SK-N-SH (cell line): ENCODE measurements at places on chromosomes 5 and 9. TPM values are rescaled to one million over a fixed set of nuclear protein-coding genes. Genes with fewer than 3 reads are reported as not detected.

DNA sequence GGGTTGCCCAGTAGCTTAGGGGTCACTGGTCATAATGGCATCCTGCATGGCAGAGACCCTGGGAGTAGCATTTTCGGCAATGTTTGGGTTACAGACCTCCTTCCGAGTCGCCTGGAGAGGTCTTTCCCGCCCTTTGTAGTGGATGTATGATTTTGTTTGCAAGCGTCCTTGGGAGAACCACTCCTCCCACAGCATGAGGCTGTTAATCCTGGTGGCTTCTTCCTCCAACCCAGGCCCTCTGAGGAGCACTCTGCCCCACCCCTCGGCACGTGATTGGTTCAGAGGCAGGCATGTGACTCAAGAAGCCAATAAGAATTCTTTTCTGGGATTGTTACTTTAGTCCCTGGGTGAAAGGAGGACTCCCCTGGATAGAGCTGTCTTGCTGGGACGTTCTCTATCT lies 30.2 kb upstream of the GRHPR start:
- no peaks in the 10 kb centered on the region for H3K36me3 ChIP-seq
- no peaks in the 10 kb centered on the region for H3K4me1 ChIP-seq
- no peak overlapping the region for H3K4me3 ChIP-seq

GRCh38 chr5:168480601-168481000 lies 5.7 kb upstream of the RARS1 start:
- H3K4me1 ChIP-seq = no peaks in the 10 kb centered on the region
- DNase-seq = no peak
- no peak overlapping the region for H3K4me3 ChIP-seq
- no peak overlapping the region for H3K27ac ChIP-seq
- no peaks in the 10 kb centered on the region for H3K36me3 ChIP-seq

IL33 gene
- polyA plus RNA-seq = not detected in 2 replicates

GRCh38 chr9:34185778-34186551 lies 7.1 kb downstream of the UBAP1 start:
- no peaks in the 10 kb centered on the region; the same call in 1 of the 2 replicates for H3K4me1 ChIP-seq
- H3K27me3 ChIP-seq = no peaks in the 10 kb centered on the region
- no peak for DNase-seq
- H3K36me3 ChIP-seq = peaks cover 10% of the 10 kb centered on the region
- peak overlapping the region; percentile 56 for H3K27ac ChIP-seq

GRCh38 chr9:752681-753200 lies 88.8 kb upstream of the DMRT1 start:
- no peaks in the 10 kb centered on the region; the same call in 1 of the 2 replicates for H3K27me3 ChIP-seq
- peaks cover 16% of the 10 kb centered on the region; the same call in 1 of the 2 replicates for H3K4me1 ChIP-seq
- no peak overlapping the region for H3K4me3 ChIP-seq
- peak overlapping the region; percentile 88 for H3K27ac ChIP-seq
- no peaks in the 10 kb centered on the region for H3K36me3 ChIP-seq

- H3K4me1 ChIP-seq = no peaks in the 10 kb centered on the region
- H3K36me3 ChIP-seq = no peaks in the 10 kb centered on the region
- no peak overlapping the region for H3K4me3 ChIP-seq
- H3K27ac ChIP-seq = no peak overlapping the region
- no peak for DNase-seq
- peaks cover 6% of the 10 kb centered on the region; the same call in 1 of the 2 replicates for H3K27me3 ChIP-seq
Measured at GRCh38 chr9:98465799-98466198, 210.3 kb upstream of the TBC1D2 start.
